ENCODE measurements at places on chromosomes 1 and 21.

- DNase-seq, result no peak
These were observed 89.5 kb downstream of the VWA5B1 start for GRCh38 chr1:20380175-20380574.

- DNase-seq, result no peak
These were observed 27.4 kb downstream of the KCNJ15 start for GRCh38 chr21:38284216-38284615.

GRCh38 chr1:85368073-85368770 lies 91.8 kb upstream of the BCL10 start:
- DNase-seq, result no peak

GRCh38 chr1:221736714-221737113 lies 5.2 kb downstream of the DUSP10 start:
- no peak for DNase-seq

Measured in tibial nerve (tissue), 4 donors.